NCI-H1105 treated with DMSO at 0.1 percent for 48 hours (cell line): ENCODE measurements at places on chromosomes 4 and X.

DNA sequence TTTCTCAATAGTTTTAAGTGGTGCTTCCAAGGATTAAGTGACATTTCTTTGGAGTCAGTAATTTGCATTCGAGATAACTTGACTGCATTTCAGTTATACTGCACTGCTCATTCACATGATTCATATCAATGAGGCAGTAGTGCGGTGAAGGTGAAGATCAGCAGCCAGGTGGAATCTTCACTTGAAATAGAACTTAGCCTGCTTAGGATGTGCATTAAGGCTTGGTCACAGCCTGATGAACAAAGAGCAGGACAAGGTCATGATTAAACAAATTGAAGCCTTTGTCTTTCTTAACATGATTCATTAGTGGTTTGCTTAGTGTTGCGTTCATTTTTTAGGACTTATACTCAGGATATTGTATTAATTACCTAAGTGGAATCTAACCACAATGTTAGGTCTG is 212.1 kb upstream of the GALNTL6 start:
- no peak for DNase-seq

GRCh38 chr4:141021397-141022110 is 111.7 kb downstream of the RNF150 start:
- no peak for DNase-seq

- no peak for DNase-seq
Observed at GRCh38 chr4:101237773-101238172, 109.6 kb downstream of the PPP3CA start.

GRCh38 chr4:123941306-123941705 is 544.7 kb downstream of the SPRY1 start:
- DNase-seq: no peak

DNA sequence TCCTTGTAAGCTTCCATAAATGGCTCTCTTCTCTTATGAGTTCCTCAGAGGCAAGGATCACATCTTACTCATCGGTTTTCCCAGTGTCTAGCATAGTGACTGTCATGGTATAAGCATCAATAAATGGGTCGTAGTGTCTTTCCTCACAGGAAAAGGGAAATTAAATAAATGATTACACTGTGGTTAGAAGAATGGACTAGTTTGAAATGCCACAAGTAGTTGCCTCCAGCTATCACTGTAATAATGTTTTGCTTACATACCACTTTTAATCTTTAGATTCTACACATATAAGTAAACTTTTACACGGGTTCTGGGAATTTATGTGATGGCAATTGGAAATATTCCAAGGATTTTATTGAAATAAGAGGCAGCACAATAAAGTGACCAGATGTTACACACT is 152.8 kb upstream of the CXorf51A start:
- no peak for DNase-seq

- DNase-seq: no peak
Observed at GRCh38 chr4:94889946-94890345, 132.2 kb downstream of the BMPR1B start.

DNA sequence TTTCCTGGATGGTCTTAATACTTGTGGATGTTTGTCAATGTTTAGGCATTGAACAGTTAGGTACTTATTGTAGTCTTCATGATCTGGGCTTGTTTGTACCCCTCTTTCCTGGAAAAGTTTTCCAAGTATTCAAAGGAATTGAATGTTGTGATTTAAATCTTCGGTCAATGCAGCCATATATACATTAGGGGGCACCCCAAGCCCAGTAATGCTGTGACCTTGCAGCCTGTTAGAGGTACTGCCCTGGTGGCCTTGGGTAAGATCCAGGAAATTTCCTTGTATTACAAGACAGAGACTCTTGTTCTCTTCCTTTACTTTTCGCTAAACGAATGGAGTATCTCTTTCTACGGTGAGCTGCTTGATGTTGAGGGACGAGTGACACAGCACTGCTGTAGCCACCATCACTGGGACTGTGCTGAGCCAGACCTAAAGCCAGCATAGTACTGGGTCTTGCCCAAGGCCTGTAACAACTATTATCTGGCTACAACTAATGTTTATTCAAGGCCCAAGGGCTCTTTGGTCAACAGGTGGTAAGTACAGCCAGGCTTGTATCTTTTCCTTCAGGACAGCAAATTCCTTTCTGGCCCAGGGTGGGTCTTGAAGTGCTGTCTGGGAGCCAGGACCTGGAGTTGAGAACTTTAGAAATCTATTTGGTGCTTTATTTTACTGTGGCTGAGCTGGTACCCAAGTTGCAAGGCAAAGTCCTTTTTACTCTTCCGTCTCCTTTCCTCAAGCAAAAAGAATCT is 118.3 kb upstream of the ATOH1 start:
- DNase-seq: no peak

- DNase-seq: no peak
Observed at GRCh38 chrX:148611993-148612392, 111.6 kb downstream of the AFF2 start.

DNA sequence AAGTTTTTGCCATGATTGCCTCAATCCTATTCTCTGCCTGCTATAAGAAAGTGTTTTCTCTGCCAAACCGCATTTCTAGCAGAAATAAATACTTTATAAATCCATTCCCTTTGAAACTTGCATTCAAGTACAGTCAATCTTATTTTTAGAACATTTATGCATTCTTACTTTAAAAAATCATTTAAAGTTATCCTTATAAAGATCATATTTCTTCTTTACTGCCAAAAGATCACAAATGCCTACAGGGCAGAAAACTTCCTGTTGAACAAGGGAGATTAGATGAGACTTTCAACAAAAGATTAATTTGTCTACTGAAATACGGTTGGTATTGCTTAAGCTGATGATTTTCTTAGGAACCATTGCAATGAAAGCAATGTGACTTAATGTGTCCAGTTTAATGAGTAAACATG is 207.2 kb upstream of the SLIT2 start:
- DNase-seq: no peak
